Hematopoietic multipotent progenitor cell treated with erythropoietin and hydrocortisone succinate and interleukin-3 and kit ligand, for 17 days (in vitro differentiated cells): ENCODE measurements at places on chromosomes 5 and 9.

- no peak for DNase-seq
Measured at GRCh38 chr5:162654661-162655405, 587.3 kb downstream of the GABRG2 start.

DNA sequence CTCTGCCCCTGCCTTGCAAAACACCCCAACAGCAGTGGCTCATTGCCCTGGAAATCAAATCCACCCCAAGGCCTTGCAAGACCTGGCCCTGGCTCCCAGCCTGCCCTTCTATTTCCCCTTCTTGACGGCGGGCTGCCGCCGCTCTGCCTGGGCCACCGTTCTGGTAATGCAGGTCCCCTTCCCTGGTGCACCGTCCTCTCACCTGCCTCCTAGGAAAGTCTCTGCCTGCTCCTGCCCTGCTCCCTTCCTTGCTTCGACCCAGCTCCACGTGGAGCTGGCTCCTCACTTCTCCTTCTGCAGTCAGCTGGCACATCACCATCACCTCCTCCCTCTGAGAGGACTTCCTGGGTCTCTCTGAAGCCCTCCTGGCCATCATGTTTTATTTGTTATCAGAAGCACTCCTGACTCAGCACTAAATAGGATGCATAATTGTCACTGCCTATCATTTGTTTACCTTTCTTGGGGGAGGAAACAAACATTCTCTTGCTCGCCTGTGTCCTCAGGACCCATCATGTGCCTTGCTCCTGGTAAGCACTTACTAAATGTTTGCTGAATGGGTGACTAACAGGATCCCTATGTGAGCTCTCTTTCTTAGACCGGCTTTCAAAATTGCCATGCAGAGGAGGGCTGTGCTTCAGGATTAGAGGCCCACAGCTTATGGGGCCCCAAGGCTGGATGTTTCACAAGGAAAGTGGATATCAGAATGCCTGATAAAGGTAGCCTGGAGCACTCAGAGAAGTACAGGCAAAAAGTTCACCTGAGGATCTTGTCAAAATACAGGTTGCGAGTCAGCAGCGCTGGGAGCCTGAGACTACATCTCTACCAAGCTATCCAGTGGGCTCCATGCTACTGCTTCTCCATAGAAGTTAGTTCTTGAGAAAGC, 19.6 kb upstream of the C5orf47 start:
- peak; percentile 41 for DNase-seq

- DNase-seq, result no peak
Measured at GRCh38 chr9:129865668-129866320, 30.5 kb downstream of the USP20 start.

GRCh38 chr5:102865171-102865509, 110.0 kb downstream of the PAM start:
- DNase-seq, result no peak

- no peak for DNase-seq
Measured at GRCh38 chr5:95440825-95441224, 49.7 kb downstream of the FAM81B start.

DNA sequence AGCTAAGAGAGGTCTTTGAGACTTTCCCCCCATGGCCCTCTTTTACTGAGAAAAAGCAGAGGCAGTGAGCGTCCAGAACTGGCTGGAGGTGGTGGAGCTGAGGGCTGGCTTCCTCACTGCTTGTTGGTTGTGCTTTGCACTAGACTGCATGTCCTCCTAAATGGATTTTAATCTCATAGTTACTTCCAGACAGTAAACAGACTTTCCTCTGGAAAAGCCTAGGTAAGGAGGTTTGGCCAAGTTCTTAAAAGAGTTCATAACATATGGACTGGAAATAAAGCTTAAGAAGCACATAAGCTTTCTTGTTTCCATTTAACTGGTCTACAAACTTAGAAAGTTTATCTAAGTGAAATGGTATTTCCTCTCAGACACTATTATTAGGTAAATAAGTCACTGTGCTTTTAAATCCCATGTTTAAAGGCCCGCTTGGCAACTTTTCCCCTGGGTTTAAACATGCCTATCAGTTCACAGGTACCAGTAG, 2.0 kb downstream of the ASPN start:
- no peak for DNase-seq

GRCh38 chr9:83024506-83025125, 38.3 kb downstream of the RASEF start:
- no peak for DNase-seq

DNA sequence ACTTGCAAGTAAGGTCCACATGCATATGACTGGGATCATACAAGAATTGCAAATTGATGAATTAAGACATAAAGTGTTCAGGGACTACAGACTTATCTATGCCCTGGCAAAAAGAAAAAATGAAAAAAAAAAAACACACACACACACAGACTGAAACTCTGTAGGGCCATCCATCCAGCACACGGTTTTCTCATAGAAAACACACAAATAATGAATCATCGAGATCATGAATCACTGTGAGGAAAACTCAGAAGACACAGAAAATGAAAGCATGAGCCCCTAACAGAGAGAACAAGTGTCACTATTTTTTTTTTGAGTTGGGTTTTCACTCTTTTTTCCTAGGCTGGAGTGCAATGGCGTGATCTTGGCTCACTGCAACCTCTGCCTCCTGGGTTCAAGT, 185.2 kb downstream of the IRX2 start:
- DNase-seq, result no peak

DNA sequence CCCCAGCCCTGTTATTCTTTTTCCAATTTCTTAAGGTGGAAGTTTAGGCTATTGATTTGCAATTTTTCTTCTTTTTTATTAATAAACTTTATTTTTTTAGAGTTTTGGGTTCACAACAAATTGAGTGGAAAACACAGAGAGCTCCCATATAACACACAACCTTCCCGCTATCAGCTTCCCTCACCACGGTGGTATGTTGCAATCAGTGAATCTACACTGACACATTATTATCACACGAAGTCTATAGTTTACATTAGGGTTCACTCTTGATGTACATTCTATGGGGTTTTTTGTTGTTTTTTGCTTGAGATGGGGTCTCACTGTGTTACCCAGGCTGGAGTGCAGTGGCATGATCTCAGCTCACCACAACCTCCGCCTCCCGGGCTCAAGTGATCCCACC, 4.8 kb upstream of the NFX1 start:
- no peak for DNase-seq

DNA sequence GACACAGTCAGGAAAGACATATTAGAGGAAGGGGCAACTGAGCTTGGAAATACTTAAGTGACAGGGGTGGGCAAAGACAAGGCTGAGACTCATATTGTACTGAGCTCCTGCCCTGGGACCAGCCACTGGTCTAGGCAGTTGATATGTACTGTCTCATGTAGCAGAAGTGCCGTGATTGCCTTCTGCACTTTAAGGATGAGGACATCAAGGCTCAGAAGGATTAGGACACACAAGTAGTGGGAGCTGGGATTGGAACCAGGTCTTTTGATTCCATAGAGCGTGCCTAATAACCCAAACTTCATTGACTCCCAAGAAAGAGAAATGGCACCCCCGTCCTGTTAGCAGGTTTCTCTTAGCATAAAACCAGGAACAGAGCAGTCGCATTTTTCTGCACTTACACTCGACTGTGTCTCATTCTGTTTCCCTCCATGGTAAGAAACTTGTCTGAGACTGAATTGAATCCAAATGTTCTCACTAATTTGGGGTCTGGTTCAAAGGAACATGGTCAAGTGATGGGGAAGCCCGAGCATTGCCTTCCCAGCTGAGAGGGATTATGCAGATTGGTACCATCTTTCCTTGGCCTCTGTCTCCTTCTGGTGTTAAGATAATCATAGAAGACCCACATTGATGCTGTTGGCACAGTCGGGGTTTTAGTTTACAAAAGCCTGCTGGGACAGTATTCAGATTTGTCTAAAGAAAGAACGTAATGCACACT, 70.4 kb downstream of the ANGPTL2 start:
- DNase-seq, result no peak

DNA sequence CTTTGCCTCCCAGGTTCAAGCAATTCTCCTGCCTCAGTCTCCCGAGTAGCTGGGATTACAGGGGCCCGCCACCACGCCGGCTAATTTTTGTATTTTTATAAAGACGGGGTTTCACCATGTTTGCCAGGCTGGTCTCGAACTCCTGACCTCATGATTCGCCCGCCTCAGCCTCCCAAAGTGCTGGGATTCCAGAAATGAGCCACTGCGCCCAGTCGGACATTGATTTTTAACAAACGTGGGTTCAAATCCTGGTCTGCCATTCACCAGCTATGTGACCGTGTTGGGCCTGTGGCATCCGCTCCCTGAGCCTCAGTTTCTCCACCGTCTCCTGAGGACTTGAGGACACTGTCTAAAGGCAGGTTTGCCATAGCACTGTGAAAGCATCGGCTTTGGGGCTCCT, 41.8 kb upstream of the NEK6 start:
- no peak for DNase-seq

DNA sequence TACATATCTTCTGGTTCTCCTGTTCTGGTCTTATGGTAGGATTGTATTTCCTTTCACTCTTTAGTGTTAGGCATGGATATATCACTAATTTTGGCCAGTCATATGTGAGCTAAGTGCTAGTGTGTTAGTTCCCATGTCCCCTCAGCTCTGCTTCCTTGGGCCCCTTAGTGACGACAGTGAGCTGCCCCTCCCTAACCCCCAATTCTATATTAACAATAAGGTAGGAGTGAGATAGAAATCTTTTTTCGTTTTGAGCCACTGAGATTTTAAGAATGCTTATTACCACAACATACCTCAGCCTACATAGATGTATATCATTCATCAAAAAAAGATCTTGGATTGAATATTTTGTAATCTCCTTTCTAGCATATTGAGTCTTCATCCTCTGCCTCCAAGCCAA, 100.5 kb downstream of the PARP8 start:
- DNase-seq, result no peak

- no peak for DNase-seq
Measured at GRCh38 chr5:150266871-150267291, 22.7 kb downstream of the CAMK2A start.

- DNase-seq, result no peak
Measured at GRCh38 chr5:172707285-172708182, 63.5 kb downstream of the DUSP1 start.

DNA sequence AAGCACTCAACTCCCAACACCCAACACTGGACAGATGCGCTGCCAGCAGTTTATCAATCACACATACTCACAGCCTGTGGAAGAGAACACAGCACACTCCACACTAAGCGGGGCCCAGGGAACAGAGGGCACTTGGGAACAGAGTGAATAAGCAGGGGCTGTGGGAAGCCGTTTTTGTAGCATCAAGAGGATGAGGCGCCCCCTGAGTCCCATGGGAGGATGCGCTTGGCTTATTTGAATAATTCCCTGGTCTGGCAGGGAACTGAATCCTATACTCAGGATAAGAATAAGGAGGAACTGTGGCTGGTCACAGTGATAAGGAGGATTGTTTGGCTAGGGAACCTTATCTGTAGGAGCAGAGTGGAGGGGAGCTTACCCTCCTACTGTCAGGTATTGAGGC, 96.1 kb upstream of the DNAH5 start:
- DNase-seq, result no peak

GRCh38 chr5:77662635-77663034, 24.1 kb upstream of the OTP start:
- DNase-seq, result no peak

DNA sequence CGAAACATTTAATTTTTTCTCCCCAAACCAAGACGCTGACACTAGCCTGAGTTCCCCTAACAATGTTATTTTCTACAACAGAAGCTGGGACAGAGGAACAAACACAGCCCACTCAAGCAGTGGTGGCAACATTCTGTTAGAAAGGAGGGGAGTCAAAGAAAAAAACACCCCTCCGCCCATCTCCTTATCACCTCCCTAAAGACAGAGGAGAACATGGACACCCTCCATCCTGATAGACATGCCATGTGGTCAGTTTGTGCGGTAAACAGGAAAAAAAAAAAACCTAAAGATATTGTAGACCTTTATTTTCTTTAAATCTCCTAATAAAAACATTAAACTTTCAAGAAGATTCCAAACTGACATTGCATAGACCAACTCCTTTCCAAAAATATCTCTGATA, 2.9 kb upstream of the DPM2 start:
- DNase-seq, result no peak

- DNase-seq, result no peak
Measured at GRCh38 chr9:69028754-69029153, 6.8 kb upstream of the FXN start.

DNA sequence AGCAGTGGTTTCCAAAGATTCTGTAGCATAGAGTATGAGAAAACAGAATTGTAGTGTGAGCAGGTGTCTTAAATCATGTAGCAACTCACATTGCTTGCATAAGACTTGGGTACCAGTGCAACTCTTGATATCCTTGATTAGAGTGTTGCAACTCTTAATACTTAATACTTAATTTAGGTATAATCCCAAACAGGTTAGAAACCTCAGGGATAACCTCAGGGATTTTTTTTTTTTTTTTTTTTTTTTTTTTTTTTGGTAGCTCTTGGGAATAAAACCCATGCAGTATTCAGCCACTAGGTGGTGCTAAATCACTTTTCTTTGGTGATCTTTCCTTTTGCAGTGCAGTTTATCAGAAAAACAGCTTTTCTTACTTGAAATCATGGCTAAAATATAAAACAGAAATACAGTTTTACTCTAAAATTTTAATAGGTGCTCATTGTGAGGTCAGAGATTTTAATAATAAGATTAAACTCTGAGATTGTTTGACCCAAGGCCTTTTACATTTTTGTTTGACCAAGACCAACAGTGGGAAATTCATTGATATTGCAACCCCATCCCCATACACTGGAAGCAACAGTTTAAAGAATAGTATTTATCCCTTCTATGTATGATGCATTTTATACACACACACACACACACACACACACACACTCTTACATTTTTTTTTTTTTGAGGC, 55.3 kb downstream of the ERAP1 start:
- peak; percentile 86 for DNase-seq

GRCh38 chr5:167485061-167485774, 806.2 kb upstream of the WWC1 start:
- DNase-seq, result no peak

GRCh38 chr9:437574-438001, 222.9 kb downstream of the DOCK8 start:
- DNase-seq, result no peak

DNA sequence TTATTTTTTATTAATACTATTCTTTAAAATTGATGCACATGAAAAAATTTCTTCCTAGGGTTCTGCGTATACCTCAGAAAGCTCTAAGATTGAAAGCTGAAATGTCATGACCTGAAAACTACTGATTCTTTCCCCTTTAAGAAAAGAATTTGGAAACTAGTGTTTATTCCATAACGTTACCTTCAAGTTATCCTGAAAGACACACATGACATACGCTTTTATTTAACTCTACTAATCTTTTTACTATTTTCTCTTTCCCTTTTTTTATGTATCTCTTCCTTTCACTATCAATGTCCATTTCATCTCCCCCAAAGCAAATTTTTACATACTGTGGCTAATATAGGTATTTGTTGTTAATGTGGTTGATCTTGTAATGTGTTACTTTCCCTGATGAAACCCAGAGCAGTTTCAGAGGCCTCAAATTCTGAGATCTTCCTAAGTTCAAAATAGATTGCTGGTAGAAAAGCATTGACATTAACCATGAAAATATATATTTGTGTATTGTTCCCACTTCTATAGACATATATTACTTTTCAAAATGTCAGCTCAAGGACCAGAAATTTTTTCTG, 7.4 kb downstream of the NIPBL start:
- no peak for DNase-seq

GRCh38 chr5:132426525-132427138, 57.1 kb downstream of the SLC22A5 start:
- DNase-seq, result peak; percentile 90
